ENCODE measurements at places on chromosomes 12 and 14.
A peak's percentile ranks its signal among the peaks of the same experiment; 100 is the strongest.

GRCh38 chr14:67487937-67488893, at the start of gene TMEM229B:
Gene TMEM229B, minus strand, starts transcription at chr14:67488721. Its CDS starts 14,798 bp downstream, at chr14:67473923.
- DNase-seq, result peak; percentile 44

DNA sequence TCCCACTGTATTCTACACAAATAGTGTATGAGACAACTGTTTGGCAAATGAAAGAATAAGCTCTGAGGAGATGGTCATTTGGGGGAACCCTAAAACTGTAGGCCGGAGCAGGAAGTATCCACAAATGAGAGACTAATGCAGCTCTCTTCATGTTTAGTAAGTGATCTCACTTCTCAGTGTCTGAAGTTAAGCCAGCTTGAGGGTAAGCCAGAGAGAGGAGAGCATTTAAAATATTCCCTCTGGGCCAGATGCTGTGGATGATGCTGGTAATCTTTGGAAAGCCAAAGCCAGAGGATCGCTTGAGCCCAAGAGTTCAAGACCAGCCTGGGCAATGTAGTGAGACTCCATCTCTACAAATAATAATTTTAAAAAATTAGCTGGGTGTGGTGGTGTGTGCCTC, 130.6 kb upstream of the SINHCAF start:
- no peak for DNase-seq

DNA sequence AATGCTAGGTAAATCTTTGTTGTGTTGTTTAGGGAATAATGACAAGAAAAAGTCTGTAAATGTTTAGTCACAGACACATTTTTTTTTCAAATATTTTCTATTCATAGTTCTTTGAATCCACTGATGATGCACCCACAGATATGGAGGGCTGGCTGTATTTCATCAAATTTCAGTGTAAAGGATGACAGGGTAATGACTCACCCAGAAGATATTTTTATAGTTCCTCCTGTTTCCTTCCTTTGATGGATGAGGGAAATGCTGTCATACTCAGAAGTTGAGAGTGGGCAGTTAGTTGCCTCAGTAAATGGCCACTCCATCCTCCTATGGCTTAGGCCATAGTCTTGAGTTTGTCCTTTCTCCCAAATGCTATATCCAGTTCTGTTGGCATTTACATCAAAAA, 76.9 kb upstream of the REP15 start:
- DNase-seq, result no peak

GRCh38 chr12:58596381-58596780, 323.9 kb downstream of the LRIG3 start:
- DNase-seq, result no peak

GRCh38 chr12:130169924-130170323, 7.7 kb downstream of the FZD10 start:
- DNase-seq, result no peak

DNA sequence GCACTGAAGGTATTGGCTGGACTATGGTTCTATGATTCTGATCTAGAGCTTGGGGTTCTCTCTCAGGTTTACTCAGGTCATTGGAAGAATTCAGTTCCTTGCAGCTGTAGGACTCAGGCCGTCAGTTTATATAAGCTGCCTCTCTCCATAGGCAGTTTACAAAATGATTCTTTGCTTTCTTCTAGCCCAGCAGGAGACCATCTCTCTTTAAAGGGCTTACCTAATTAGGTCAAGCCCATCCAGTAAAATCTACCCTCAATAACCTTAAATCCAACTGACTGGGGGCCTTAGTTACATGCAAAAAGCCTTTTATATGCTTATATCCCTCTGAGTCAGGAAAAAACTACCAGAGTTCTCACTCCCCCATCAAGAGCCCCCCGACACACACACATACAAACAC, 80.5 kb upstream of the GARIN6 start:
- DNase-seq, result no peak

DNA sequence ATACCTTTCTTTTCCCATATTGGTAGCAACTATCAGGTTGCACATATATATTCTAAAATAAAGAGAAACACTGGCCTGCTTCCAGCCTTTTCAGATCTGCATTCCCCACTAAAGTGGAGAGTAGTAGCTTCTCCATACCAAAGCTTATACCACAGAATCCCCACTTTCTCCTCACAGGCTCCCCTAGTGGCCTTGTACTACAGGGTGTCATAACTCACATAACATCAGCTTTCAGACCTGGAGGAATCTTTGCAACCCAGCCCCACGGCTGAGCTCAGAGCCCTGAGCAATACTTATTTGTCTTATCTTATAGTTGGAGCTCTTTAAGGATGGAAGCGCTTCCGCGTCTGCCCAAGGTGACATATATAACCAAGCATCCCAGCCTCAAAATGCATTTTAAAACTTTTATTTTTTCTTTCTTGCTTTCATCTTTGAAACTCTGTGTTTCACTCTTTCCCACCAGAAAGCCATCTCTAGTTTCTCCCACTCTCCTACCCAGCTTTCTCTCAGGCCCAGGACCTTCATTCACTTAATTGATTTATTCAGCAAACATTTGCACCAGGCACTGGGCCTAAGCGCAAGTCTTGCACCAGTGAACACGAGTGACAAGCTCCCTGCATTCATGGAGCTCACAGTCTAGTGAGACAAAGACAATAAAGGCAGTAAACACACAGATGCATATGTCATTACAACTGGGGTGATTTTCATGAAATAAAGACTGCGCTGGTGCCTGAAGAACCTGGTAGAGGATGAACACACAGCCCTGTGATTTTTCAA, 254.7 kb downstream of the IPO8 start:
- no peak for DNase-seq

DNA sequence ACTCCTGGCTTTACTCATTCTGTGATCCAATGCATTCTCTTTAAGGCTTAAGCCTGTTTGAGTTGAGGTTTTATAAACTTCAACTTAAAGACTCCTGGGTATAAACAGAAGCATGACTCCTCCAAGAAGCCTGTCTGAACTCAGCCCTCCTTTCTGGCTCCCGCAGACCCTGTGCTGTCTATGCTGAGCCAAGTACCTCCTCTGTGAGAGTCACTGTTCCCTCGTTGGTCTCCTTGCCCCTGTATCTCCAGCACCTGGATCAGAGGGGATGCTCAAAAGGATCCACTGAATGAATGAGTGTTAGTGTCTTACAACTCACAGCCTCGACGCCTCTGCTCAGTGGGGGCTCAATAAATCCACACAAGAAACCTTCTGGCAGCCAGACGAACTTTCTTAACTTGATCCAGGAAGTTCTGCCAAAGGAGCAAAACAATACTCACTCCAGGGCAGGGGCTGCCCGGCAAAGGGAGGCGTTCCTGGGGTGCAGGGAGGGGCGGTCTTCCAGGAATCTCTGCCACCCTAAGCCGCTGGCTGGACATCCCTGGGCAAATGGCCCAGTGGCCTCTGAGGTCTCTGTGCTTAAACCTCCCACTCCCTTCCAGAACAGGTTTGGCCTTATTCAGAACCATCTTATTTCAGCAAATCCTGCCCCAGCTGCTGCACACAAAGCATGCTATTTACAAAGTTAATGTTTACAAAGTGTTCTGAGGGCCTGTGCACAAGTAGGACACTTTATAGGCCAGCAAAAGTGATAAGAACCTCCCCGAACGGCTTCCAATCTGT, 32.9 kb downstream of the MAP1LC3B2 start:
- DNase-seq, result no peak

- no peak for DNase-seq
These were observed 901 bp downstream of the B3GNT4 start for GRCh38 chr12:122204167-122205052.

DNA sequence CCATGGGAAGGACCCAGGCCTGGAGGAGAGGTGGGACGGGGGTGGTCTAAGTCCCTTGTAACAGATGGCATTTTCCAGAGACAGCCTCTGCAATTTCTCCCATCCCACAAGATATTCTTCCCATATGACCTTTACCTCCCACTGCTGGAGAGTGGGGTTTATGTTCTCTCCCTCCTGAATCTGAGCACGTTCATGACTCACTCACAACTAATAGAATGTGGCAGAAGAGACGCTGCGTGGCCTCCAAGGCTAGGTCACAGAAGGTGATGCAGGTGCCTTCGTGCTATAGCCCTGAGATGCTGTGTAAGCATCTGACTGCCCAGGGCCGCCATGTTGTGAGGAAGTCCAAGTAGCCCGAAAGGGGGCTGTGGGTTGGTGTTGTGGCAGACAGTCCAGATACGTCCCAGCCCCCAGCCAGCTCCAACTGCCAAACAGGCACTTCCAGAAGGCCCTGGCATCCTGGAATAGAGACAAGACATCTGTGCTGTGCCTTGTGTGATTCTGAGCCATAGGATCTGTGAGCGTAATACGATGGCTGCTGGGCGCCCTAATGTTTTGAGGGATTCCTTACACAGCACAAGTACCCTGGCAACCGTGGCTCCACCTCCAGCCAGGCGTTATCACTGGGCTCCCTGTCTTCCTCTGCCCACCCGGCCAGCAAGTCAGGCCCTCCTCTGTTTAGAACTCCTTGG, 56.1 kb upstream of the NCOR2 start:
- no peak for DNase-seq

- no peak for DNase-seq
These were observed 33.3 kb downstream of the EP400 start for GRCh38 chr12:131983026-131983425.

DNA sequence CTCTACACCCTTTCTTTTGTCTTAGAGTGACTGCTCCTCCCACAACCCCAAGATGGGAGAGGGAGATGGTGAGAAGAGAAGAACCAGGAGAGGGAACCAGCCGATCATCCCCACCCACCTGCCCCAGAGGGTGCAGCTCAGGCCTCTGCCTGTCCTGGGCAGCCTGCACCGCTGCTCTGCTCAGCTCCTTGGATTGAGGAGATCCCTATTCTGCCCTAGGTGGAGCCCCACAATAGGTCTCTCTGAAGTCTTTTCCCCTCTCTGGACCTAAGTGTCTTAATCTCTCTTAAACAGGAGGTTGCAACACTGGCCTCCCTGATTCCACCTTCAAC, 2.2 kb downstream of the ANKRD33 start:
- no peak for DNase-seq

DNA sequence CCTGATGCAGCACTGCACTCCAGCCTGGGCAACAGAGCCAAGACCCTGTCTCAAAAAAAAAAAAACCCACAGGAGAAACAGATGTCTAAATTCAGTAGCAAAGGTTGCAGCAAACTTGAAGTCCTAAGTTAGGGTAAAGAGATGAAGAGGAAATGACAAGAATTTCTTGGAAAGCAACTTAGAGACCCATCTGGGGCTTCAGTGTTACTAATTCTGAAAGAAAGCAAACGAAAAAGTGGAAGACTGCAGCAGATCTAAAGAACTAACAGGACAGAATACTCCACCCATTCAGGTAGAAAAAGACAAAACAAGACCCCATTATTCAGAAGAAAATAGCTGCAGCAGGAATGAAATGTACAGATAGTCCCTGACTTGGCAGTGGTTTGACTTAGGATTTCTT, 31.9 kb downstream of the RESF1 start:
- DNase-seq, result no peak

GRCh38 chr12:98939350-98939749, 294.3 kb downstream of the APAF1 start:
- no peak for DNase-seq

DNA sequence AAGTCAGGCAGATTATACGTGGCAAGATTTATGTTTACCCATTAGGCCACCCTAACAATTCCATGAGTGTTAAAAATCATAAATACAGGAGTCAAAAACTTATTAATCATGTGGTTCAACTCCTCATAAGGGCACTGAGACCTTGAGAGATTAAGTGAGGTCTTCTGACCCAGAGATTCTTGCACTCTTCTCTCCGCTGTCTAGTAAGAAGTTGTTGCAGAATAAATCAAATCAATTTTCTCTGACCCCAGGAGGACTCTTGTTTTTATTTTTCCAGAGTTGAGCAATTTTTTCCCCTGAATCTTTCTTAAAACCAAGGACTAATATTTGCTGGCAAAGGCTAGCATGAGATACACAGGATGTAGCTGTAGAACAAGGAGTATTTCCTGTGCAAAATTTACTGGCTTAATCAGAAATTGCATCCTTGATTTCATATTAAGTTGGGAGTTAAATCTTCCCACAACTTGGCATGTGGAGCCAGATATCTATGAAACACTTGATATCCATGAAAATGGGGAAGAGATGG, 90.9 kb upstream of the PTHLH start:
- DNase-seq, result no peak

- peak; percentile 90 for DNase-seq
These were observed 5.5 kb downstream of the AQP5 start for GRCh38 chr12:49967042-49967776.

GRCh38 chr12:59084511-59085375, 164.4 kb upstream of the LRIG3 start:
- DNase-seq, result no peak

GRCh38 chr12:125296701-125297100, 231.5 kb downstream of the AACS start:
- no peak for DNase-seq

DNA sequence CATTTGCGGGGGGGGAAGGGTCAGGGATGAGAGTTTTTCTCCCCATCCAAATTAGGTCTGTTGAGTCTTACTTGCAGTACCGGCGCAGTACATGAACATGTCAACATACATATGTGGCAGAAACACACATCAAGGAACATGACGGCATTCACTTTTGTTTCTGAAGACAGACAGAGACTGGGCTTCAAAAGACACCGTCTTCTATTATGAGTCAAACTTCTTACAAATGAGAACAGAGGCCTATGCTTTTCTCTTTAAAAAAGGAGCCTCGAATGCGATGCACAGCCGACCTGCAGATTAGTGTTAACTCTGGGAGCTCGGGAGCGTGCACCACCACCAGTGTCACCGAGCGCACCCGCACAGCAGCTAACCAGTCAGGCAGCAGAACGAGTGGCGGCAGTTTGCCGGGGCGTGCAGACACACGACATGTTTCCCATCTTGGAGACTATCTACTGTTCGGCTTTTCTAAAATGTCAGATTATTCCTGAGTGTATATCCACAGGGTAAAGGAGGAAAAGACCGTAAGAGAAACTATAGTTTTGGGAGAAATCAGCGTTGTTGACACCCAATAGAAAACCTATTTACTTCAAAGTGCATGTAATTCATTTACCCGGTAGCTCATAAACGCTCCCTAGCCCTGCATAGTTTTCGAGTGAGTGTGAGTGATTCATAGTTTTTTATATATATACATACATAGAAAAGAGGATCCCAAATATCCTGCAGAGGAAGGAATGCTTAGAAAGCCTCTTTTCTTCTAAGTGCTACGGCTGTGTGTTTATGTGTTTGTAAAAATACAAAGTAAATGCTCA, 33.0 kb downstream of the UBR7 start:
- DNase-seq, result no peak

GRCh38 chr12:22729957-22730443, 105.0 kb downstream of the ETNK1 start:
- no peak for DNase-seq

DNA sequence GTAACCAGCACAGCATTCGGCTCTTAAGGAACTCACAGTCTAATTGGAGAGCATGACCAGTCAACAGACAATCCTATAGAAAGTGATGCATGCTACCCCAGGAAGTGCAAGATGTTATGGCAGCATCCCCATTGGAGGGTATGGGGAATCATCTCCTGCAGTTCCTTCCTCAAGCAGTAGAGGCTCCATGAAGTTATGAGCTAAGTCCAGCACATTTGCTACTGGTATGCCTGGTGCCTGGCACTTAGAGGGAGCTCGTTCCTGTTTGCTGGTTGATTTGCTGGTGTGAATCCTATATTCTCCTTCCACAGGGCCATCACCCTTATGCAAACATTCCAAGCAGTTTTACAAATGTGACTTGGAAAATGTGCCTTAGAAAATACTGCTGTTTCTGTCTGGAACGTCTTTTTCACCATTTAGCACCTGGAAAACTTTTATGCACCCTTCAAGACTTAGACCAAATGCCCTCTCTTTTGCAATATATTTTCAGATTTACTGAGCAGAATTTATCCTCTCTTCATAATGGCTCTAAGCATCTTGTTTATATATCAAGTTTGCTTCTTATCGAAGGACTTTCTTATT, 136.1 kb upstream of the WSCD2 start:
- DNase-seq, result no peak
